ENCODE measurements at places on chromosomes 2 and 18.
A peak's percentile ranks its signal among the peaks of the same experiment; 100 is the strongest.

GRCh38 chr2:167550448-167550847 is 662.2 kb downstream of the XIRP2 start:
- DNase-seq = no peak

DNA sequence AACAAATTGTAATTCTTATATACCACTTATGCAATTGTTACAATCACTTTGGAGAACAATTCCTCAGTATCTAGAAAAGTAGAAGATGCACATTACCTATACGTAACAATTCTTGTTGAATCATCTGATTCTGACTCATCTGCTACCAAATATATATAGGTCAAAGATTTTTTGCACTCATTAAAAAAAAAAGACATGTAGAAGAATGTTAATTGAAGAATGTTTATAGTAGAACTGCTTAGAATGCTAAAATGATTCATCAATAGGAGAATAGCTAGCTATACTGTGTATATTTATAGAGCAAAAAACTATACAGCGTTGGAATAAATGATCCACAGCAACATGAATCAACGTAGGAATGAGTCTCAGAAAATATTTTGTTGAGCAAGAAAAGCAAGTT is 29.5 kb upstream of the STAT1 start:
- no peak for DNase-seq

DNA sequence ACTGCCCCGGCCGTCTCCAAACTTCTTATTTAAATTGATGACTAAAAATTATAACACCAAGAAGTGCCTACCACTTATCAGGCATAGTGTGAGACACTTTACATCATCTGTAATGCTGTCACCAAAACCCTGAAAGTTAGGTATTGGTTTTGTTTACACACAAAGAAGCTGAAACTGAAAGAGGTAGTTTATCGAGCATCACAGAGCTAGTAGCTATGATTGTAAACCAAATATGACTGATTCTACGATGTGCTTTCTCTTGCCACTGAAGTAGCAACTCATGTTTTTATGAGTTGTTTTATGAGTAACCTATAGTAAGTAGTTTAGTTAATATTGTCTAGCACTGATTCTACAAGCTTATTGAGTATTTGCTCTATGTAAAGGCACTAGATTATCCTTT is 31.5 kb downstream of the DYNC1I2 start:
- no peak for DNase-seq

- no peak for DNase-seq
These were observed 291.5 kb upstream of the FANCL start for GRCh38 chr2:58532641-58533040.

- no peak for DNase-seq
These were observed 48.9 kb upstream of the LRP1B start for GRCh38 chr2:142179686-142180085.

GRCh38 chr2:51505533-51505932 is 473.6 kb upstream of the NRXN1 start:
- no peak for DNase-seq

DNA sequence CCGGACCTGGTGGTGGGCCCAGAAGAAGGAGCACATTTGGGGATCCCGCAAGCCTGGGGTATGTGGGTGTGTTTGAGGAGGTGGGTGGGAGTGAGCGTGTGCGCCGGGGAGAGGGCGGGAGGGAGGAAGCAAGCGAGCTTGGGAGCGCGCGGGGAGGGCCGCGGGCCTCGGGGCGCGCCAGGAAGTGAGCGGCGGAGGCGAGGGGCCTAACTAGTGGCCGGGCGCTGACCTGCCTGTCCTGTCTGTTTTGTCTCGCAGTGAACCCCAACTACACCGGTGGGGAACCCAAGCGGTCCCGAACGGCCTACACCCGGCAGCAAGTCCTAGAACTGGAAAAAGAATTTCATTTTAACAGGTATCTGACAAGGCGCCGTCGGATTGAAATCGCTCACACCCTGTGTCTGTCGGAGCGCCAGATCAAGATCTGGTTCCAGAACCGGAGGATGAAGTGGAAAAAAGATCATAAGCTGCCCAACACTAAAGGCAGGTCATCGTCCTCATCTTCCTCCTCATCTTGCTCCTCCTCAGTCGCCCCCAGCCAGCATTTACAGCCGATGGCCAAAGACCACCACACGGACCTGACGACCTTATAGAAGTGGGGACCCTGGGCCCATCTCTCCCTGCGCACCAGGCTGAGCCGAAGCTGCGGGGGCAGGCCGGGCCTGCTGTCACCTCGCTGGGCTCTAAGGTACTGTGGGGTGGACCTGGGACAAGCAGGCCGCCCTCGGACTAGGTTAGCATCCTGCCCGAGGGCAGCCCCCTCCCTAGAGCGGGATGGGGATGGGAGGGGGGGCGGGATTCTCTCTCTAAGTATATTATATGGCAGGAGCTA is 1.2 kb downstream of the HOXD4 start:
- no peak for DNase-seq

DNA sequence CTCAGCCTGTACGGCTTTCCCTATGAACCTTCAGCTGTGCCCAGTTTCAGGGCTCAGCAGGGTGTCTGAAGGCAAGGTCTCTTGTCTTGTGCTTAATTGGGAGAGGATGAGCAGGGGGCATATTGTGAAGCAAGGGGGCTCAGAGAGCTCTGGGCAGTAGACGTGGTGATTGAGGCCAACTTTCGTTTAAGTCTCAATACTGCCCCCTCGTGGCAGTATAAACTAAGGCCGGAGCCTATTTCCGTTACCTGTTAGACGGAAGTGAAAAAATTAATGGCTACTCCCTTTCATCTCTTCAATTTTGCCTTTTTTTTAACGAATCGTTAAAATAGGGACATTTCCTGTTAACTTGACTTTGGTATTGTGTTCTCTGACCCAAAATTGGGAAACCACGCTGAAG is 193.4 kb downstream of the TDRD15 start:
- peak; percentile 42 for DNase-seq

DNA sequence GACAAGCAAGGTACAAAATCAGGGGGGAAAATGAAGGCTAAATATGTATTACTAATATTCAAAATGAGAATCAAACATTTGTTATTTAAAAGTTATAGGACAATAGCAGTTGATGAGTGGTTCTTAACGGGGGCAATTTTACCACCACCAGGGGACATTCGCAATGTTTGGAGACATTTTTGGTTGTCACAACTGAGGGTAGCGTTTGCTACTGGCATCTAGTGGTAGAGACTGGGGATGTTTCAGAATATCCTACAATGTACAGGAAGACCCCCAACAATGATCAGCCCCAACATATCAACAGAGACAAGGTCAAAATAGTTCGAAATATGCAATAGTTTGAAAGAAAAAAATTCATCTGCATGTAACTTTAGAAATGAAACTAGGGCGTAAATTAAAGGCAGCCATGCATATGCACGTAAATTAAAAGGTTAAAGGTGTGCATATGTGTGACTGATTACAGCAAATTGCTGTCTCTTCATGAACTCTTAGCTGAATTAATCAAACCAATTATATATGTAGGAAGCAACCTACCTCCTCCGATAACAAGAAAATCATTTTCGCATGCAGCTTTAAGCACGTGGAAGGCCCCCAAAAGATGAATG is 61.2 kb upstream of the CUL3 start:
- no peak for DNase-seq

GRCh38 chr2:26904839-26905238 is 56.9 kb downstream of the DPYSL5 start:
- no peak for DNase-seq

- no peak for DNase-seq
These were observed 757.5 kb downstream of the DPP10 start for GRCh38 chr2:115199966-115200365.

- peak; percentile 58 for DNase-seq
These were observed 45.6 kb downstream of the RAMP1 start for GRCh38 chr2:237904831-237905599.

- DNase-seq = no peak
These were observed 1399.3 kb upstream of the LRRTM1 start for GRCh38 chr2:81703831-81704230.

DNA sequence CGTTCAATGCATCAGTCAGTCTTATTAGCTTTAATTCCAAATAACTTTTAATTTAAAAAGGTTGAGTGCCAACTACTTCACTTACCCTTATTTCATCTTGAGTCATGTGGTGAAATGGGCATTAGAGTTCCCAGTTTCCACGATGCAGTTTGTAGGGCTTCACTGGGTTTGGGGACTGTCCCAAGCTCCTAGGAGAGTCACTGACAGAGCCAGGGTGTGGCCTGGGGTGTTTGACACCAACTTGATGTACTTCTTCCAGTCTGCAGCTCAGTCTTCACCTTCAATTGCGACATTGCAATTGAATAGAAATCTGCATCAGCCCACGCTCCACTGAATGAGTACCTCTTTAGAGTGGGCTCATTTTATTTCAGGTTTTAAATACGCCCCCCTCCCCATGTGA is 165.3 kb downstream of the ARL4C start:
- DNase-seq = no peak

DNA sequence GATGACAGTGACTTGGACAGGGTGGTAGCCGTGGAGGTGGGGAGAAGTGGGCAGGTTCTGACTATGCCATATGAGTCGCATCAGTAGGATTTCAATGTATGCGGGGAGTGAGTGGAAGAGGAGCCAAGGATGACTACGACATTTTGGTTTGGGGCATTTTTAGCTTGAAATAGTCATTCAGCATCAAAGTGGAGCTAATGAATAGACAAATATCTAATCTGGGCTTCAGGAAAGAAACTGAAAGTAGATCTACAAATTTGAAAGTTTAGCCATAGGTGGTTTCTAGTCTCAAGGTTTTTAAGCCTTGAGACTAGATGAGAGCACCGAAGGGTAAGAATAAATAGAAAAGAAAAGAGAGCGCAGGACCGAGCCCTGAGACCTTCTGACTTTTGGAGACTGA is 58.3 kb downstream of the FEZ2 start:
- DNase-seq = no peak

GRCh38 chr2:36696533-36696932 is at the start of gene VIT:
Gene VIT (plus strand): TSS chr2:36696707. CDS start chr2:36716371, 19,664 bp downstream.
- no peak for DNase-seq

GRCh38 chr2:118852605-118853128 is 5.2 kb upstream of the EN1 start:
- DNase-seq = no peak

DNA sequence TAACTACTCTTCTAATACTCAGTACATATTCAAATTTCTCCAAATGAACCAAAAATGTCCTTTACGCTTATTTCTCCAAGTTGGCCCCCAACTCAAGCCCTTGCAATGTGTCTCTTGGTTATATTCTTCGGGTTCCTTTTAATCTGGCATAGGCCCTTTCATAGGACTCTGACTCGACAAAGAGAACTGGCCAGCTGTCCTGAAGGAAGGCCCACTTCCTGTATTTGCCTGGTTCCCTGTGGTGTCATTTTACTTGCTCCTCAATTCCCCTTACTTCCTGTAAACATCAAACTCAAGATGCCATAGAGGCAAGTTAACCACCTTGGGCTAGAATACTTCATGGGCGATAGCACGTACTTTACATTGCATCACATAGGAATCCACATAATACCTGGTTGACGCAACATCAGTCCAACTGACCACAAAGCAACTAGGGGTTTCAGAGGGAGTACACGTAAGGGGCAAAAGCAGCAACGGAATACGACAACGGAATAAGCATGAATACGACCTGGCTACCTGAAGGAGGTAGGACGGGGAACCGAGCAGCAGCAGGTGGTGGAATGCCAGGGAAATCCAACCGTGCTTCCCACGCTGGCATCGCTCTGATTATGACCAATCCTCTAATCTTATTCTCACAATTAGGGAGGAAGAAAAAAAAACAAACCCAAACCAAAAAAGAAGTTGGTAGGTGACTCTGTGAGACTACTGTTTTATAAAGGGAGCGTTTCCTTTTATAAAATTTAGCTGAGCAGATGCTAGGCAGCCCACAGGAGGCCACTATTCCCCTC is 823 bp upstream of the GORASP2 start:
- peak; percentile 25 for DNase-seq

DNA sequence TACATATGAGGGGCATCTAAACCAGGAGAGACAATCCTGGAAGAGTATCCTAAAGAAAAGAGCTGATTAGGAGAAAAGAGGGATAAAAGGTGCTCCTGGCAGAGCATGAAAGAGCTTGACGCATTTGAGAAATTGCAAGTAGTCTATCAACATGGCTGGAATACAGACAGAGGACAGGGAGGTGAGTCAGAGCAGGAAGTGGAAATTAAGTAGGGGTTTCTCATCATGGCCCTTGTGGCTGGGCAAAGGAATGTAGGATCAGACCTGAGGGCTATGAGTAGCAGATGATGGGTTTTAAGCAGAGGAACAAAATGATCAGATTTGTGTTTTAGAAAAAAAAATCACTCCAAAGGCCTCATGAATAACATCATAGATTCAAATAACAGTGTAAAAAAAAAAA is 49.2 kb upstream of the UGP2 start:
- no peak for DNase-seq

DNA sequence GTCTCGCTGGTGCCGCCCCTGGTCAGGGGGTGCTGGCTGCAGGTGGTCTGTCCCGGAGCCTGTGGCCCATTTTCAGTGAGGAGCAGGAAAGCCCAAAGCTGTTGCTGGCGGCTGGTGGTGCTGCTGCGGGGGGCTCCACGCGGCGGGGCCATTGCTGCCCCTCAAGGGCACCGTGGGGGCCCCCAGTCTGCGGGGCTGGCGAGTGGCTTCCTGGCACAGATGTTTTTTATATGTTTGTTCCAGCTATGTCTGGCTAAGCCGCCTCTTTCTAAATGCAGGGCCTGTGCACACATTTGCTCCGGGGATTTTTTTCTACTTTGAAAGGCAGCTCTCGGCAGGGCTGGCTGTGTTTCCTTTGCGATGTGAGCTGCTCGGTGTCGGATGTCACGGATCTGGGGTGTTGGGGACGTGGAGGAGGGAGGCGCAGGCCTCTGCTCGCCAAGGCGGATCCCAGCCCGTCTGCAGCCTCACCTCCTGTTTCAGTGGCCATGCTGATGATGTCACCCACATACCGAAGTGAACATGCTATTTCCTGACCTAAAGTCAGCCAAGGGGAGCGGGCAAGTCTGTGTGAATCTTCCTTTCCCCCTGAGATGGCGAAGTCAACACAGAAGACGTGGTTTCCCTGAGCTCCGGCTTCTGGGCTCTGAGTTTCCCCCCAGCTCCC is 112.0 kb upstream of the CTDP1 start:
- DNase-seq = no peak

- no peak for DNase-seq
These were observed 24.6 kb downstream of the GCA start for GRCh38 chr2:162368494-162368893.

GRCh38 chr2:18209934-18210639 is 331.6 kb downstream of the KCNS3 start:
- DNase-seq = no peak

- no peak for DNase-seq
These were observed 16.8 kb downstream of the HDLBP start for GRCh38 chr2:241298673-241299072.

GRCh38 chr2:25492726-25493125 is 151.0 kb upstream of the DNMT3A start:
- DNase-seq = no peak

DNA sequence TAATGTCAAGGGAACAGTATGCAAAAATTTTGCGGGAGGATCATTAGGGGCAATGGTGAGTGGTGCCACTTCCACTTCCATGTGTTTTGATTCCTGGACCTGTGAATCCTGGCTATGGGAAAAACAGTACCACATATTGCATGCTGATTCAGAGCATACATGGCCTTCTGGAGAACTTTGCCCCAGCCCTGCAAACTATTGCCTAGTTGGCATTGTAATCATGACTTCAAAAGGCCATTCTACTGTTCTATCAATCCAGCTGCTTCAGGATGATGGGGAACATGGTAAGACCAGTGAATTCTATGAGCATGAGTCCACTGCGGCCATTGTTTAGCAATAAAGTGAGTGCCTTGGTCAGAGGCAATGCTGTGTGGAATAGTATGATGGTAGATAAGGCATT is 75.3 kb upstream of the ZC3H15 start:
- DNase-seq = no peak

GRCh38 chr18:74248595-74248994 is 43.2 kb downstream of the CYB5A start:
- no peak for DNase-seq

- DNase-seq = no peak
These were observed 82.8 kb downstream of the MARCHF4 start for GRCh38 chr2:216289470-216289869.

Data from activated CD4-positive, alpha-beta T cell treated with anti-CD3 and anti-CD28 coated beads, Interleukin-2, amount 50 U/mL, for 48 hours (primary cell).